ENCODE measurements at places on chromosomes 2 and 18. TPM values are rescaled to one million over a fixed set of nuclear protein-coding genes. Genes with fewer than 3 reads are reported as not detected.

DNA sequence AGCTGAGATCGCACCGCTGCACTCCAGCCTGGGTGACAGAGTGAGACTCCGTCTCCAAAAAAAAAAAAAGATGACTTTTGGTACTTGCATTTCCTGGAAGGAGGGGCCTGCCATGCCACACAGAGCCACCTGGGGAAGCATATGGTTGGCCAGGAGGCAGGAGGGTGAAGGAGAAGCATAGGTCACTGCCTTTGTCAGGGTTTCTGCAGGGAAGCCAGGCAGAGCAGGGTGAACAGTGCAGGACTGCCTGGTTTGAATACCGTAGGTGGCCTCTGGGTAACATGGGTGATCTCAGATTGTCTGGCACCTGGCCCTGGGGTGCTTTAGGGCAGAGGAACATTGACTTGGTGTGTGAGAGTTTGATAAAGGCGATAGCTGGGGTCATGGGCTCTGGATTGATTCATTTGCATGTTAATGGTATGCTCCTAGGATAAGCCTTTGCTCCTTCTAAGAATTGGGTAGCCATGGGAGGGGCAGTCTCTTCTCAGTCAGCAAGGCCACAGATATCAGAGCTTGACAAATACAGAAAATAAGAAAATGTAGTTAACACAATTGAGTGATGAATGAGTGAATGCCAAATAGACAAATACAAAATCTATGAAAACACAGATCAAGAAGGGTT, 124.0 kb upstream of the SEC11C start:
- DNase-seq = peak; percentile 35

GRCh38 chr2:109513749-109514588, 99.8 kb downstream of the SEPTIN10 start:
- DNase-seq = no peak

DNA sequence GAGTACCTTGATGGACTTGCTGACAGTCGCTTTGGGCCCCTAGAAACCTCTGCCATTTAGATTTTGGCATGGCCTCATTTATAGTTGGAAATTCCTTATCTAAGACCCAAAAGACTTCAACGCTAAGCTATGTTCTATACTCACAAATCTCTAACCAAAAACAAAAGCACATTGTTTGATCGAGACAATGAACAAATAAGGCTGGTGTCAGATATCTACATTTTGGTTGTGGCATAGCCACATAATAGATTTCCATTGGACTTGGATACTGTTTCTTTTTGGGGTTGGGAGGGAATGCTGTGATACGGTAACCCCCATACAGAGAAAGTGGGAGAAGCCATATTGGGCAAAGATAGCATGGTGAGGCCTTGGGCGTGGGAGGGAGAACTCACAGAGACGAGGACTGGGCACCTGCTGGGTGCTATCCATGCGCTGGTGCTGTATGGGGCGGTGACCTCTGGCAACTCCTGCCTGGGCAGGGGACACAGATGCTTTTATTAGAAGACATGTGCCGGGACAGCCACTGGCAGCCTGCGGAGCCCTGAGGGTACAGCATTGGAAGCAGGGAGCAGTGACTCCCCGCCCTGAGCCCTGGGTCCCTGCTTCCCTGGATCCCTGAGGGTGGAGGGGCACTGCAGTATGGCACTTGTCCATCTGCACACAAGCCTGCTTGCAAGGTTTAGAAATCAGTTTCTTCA, 97.1 kb downstream of the ASAP2 start:
- DNase-seq = no peak

- DNase-seq = no peak
Measured at GRCh38 chr2:25305775-25306174, 36.0 kb downstream of the DNMT3A start.

DNA sequence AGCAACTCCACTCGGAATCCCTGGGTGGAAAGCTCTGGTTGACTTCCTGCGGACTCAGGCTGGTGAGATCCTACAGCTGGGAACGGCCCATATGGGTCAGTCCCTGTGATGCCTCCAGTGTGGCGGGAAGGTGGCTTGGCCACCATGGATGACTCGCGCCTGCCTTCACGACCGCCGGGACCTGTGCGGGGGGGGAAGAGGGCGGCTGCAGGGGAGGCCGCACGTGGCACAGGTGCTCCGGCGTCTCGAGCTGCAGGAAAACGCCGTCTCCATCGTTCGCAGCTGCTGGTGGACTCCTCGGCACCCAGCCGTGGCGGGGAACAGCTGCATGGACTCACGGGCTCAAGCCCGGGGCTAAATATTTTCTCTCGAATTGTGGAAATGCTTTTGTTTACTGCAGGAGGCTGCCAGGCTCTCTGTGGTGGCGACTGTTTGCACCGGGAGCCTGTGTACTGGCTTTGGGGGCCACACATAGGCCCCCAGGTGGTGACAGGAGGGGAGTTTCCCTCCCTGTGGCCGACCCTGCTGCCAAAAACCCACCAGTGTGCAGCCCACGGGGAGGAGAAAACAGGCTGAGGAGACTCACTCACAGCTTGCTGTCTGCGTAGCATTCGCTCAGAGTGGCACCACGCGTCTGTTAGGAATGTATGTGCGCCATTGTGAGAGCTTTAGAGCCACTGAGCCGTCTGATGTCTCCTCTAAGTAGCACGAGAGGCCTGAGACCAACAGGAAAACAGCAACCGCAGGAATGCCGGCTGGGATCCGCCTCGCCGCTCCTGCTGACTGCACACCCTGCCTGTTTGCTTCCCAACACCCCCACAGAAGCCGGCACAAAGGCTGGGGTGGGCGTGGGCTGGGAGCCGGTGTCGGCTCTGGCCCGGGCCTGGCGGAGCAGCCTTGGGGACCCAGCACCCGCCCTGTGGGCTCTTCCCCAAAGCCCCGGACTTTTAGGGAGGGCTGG, 89.2 kb downstream of the NFATC1 start:
- peak; percentile 71 for DNase-seq

- no peak for DNase-seq
Measured at GRCh38 chr2:3305952-3306351, 71.7 kb downstream of the EIPR1 start.

GRCh38 chr2:141362311-141362710, 768.5 kb downstream of the LRP1B start:
- no peak for DNase-seq

DNA sequence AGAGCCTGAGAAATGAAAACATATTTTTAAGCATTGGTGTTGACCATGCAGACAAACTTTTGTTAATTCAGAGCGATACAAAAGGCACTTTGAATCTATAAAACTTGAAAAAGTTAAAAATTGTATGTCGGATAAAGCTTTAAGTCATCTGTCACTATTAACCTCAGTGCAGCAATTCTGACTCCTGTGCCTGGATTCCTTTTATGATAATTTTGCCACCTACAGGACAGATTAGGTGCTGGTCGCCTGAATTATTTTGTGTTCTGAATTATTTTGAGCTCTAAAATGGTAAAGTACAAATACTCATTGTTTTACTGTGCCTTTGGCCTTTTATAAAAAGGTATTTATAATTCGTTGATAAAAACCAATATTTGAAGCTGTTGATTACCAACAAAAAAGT, 19.4 kb upstream of the RNF138 start:
- DNase-seq = peak; percentile 26

- no peak for DNase-seq
Measured at GRCh38 chr2:238046725-238047270, 14.0 kb upstream of the SCLY start.

The MC4R gene
- total RNA-seq = 0.03 TPM

The SERPINB4 gene
- not detected for total RNA-seq

The SPATA3 gene
- not detected for total RNA-seq

The REG1A gene
- total RNA-seq = 0.24 TPM

The BOK gene
- total RNA-seq = 61.6 TPM

The ING5 gene
- total RNA-seq = 41.2 TPM

The SULT1C2 gene
- 1.4 TPM for total RNA-seq

The FEV gene
- total RNA-seq = not detected

Data from H7 (cell line).